ENCODE measurements at places on chromosomes 16 and 17.

- no peak for DNase-seq
Measured at GRCh38 chr16:87042551-87043230, 274.5 kb downstream of the C16orf95 start.

- DNase-seq: peak; percentile 69
Measured at GRCh38 chr17:48625495-48626244, 488 bp downstream of the HOXB9 start.

GRCh38 chr17:59621771-59622170 lies 2.1 kb downstream of the CLTC start:
- DNase-seq: no peak

DNA sequence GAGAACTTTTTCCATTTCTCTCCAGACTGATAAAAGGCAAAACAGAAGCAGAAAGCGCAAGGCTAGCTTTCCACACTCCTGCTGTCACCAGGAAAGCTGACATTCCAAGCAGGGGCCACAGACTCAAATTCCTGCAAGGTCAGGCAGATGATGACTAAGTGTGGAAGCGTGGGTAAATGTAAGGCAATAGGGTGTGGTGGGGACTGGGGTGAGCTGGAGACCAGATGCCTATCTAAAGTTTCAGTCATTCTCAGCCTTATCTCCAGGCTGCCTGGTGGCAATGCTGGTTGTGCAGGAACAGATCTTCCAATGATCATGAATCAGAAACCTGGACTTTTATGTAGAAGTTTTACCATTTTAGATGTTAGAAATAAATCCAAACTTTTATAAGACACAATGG lies 224.1 kb downstream of the GSG1L start:
- no peak for DNase-seq

- DNase-seq: no peak
Measured at GRCh38 chr17:80791758-80792284, 199.8 kb upstream of the CHMP6 start.

DNA sequence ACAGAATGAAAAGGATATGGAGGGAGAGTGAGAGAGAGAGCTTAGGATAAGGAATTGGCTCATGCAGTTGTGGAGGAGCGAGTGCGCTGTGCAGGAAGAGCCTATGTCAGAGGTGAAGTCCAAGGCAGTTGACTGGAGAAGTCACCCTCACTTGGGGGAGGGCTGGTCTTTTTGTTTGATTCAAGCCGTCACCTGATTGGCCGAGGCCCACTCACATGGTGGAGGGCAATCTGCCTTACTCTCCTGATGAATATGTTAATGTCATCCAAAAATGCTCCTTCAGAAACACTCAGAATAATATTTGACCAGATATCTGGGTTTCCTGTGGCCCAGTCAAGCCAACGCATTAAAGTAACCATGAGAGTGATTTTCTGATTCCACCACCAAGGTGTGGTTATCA lies 131.7 kb downstream of the KATNIP start:
- no peak for DNase-seq

- DNase-seq: no peak
Measured at GRCh38 chr16:64864232-64864809, 257.5 kb downstream of the CDH11 start.

- DNase-seq: peak; percentile 93
Measured at GRCh38 chr16:3553138-3553923, 23.9 kb downstream of the NLRC3 start.

GRCh38 chr17:45437465-45438283 lies 5.0 kb upstream of the ARHGAP27 start:
- no peak for DNase-seq

- DNase-seq: no peak
Measured at GRCh38 chr16:17320009-17320408, 150.8 kb downstream of the XYLT1 start.

DNA sequence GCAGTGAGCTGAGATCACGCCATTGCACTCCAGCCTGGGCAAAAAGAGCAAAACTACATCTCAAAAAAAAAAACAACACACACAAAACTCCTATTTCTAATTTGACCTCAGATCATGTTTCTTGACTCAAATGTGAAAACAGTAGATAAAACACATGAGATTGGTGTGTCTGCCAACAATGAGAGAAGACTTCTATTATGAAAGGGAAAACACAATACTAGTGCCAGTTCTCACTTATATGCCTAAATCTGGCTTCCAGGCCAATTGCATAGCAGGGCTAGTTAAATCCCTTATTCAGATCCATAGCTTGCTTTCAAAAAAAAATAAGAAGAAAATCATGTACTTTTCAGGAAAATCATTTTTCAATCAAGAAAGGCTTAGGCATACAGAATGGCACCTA lies 39.4 kb downstream of the AP1G1 start:
- no peak for DNase-seq

- DNase-seq: no peak
Measured at GRCh38 chr16:58026139-58026704, 668 bp downstream of the MMP15 start.

DNA sequence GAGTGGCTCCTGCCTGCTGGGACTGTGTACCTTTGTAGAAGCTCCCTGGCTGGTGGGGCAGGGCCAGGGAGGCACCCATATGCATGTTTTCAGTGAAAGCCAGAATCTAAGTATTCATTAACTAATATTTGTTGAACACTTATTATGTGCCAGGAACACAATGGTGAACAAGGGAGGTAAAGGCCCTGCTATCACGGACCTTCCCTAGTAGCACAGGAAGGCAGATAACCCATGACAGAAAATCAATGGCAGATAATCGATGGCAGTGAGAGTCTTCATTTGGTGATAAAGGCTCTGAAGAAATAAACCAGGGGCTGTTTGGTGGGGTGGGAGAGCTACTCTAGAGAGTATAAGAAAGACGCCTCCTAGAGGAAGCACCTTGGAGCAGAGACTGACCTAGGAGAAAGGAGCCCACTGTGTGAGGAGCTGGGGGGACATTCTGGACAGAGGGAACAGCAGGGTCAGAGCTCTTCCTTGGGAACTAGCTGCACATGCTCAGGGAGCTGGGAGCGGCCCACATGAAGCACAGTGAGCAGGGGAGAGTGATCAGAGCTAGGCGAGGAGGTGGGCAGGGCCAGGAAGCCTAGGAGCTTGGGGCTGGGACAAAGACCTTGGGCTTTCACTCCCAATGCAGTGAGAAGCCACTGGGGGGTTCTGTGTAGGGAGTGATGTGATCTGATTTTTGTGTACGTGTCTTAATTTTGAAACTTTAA lies 78.5 kb downstream of the SPECC1 start:
- DNase-seq: no peak

- no peak for DNase-seq
Measured at GRCh38 chr17:9003355-9004131, 17.8 kb upstream of the NTN1 start.

- no peak for DNase-seq
Measured at GRCh38 chr16:53950677-53951076, 246.7 kb downstream of the FTO start.

GRCh38 chr17:1227917-1228780 lies 42.1 kb upstream of the BHLHA9 start:
- peak; percentile 73 for DNase-seq

DNA sequence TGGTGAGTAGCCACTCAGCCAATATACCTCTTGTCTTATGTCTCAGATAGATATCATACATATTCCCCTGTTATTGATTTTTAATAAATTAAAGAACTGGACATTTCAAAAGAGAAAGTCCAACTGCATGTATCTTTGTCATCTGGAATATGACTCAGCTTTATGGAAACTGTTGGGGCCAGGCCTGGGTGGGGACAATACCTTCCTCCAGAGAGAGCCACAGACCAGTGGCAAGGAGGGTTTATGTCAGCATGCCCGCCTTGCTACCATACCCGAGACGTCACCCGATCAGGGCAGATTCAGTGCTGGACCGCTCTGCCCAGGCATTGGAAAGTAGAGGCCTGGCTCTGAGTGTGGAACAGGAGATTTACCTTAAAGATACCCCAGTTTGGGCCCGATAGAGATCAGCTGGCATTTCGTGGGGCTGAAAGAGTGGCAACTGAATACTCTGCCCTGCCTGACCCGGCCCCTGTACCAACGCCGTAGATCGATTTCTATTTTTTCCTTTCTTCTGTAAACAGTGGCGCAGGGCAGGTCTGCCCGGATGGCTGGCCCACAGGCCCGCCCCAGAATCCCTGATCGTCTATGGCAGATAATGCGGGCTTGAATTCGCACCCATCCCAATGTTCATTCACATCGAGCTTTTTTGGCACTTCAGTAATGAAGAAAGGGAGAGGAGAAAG lies 158.6 kb downstream of the SALL1 start:
- DNase-seq: no peak

DNA sequence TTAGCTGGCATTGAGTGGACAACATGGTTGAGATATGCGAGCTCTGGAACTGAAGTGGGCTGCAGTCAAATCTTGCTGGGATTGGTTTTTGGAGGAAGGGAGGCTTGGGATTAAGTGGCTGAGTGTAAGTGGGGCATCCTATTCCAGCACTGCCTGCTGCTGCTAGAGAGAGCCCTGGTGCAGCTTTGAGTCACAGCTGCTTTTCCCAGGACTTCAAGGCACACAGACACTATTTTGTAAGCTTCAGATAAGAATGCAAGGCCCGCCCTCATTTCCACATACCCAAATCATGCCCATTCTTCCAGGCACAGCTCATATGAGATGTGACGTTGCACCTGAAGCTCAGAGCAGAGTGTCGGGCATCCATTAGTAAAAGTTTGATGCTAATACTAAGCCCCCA lies 10.2 kb upstream of the MAF start:
- no peak for DNase-seq

- DNase-seq: peak; percentile 83
Measured at GRCh38 chr17:43832976-43833829, at the start of gene MPP3. Gene MPP3, minus strand, starts transcription at chr17:43833146. Its CDS starts 1,240 bp downstream, at chr17:43831906.

- no peak for DNase-seq
Measured at GRCh38 chr16:49181791-49182518, 99.7 kb downstream of the CBLN1 start.

DNA sequence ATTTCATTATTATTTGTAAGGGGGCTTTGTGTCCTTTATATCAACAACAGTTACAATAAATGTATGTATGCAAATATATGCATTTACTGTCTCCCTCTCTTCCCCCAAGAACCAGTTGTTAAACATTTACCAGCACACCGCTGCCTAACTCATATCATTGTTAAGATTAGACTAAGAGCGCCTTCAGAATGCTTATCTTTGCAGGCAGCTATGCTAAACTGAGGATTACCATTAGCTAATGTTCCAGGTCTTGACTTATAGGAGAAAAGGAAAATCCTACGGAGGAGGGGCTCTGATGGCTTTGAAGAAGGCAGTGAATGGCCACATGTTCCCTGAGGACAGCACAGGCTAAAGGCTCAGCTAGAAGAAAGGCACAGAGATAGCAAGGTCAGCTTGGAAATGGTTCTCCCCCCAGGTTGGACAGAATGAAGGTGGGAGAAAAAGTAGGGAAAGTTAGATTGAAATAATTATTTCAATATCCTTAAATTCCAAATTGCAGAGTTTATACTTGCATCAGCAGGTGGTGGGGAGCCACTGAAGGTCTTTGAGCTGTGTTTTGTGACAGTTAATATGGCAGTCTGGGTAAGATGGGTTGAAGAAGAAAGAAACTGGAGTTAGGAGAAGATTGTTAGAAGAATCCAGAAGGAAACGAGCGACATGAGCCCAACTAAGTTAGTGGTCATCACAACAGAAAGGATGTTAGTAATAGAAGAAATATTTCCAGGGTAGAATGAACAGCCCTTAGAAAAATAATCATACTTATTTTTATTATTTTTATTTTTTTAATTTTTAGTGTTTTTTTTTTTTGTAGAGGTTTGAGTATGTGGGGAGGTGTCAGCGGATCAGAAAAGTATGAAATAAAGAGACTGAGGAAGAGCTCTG lies 87.0 kb upstream of the MAF start:
- DNase-seq: no peak

DNA sequence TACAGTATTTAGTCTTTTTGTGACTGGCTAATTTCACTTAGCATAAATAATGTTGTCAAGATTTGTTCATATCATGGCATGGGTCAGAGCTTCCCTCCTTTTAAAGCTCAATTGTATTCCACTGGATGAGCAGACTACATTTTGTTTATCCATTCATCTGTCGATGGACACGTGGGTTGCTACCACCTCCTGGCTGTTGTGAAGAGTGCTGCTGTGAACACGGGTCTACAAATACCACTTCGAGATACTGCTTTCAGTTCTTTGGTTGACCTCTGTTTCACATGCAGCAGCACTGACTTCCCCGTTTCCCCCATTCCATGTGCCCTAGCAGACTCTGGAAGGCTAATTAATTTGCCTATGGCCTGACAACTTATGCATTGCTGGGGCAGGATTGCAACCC lies 285.4 kb downstream of the SHISA9 start:
- no peak for DNase-seq

GRCh38 chr16:2955438-2955778 lies 8.7 kb upstream of the KREMEN2 start:
- DNase-seq: no peak

DNA sequence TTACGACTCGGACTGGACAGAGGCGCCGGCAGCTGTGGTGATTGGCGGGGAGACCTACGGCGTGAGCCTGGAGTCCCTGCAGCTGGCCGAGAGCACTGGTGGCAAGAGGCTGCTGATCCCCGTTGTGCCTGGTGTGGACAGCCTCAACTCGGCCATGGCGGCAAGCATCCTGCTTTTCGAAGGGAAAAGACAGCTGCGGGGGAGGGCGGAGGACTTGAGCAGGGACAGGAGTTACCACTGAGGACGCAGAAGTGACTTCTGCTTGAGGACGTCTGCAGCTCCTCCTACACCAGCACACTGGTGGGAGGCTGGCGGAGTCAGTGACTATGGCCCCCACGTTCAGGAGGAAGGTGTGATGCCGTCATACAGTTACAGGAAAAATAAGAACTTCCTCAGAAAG lies 9.7 kb downstream of the MRM3 start:
- no peak for DNase-seq

GRCh38 chr17:82772026-82772425 lies 20.2 kb downstream of the TBCD start:
- DNase-seq: no peak

GRCh38 chr17:63686138-63686685 lies 13.7 kb downstream of the LIMD2 start:
- DNase-seq: no peak

GRCh38 chr17:58217766-58218165 lies 1.3 kb downstream of the MKS1 start:
- DNase-seq: no peak

- DNase-seq: no peak
Measured at GRCh38 chr16:2786061-2786825, 1.1 kb downstream of the PRSS33 start.

GRCh38 chr17:72924196-72924595 lies 168.3 kb downstream of the SLC39A11 start:
- DNase-seq: no peak

GRCh38 chr17:81513372-81513752 lies 763 bp upstream of the ACTG1 start:
- peak; percentile 48 for DNase-seq

- DNase-seq: no peak
Measured at GRCh38 chr17:30344283-30345088, 10.6 kb upstream of the TMIGD1 start.

DNA sequence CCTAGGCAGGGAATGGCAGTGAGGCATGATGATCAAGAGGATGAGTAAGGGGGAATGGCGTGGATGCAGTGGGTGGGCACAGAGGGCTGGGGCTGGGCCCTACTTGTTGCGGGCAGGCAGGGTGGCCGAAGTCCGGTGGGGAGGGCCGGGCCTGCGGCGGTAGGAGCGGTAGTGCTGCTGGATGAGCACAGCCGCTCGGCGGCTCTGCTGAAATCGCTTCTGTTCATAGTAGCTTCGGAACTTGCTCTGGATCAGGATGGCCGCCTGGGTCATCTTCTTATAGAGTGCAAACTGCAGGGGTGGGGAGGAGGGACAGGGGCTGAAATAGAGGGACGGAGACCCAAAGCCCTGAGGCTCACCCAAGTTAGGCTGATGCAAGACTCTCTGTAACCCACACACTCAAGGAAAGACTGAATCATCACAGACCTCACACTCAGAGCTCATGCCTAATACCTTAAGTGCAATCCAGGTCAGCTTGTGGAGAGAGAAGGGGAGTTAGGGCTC lies 1.5 kb upstream of the SPAG7 start:
- DNase-seq: no peak

- no peak for DNase-seq
Measured at GRCh38 chr16:6105115-6105514, 1007.5 kb upstream of the EEF2KMT start.
